ENCODE measurements at places on chromosomes 13 and 19. TPM values are rescaled to one million over a fixed set of nuclear protein-coding genes. Genes with fewer than 3 reads are reported as not detected.

Gene MCEMP1
- not detected for total RNA-seq

Gene BICRA
- total RNA-seq = 34.3 TPM

Gene ATP13A1
- 83.0 TPM for total RNA-seq

Gene RCBTB2
- 1.1 TPM for total RNA-seq

Gene GZMM
- 0.35 TPM for total RNA-seq

Gene SMIM24
- 1.2 TPM for total RNA-seq

Gene GGN
- total RNA-seq = 0.79 TPM

Gene LILRA1
- total RNA-seq = not detected

Gene ZNF763
- 0.84 TPM for total RNA-seq

Gene SHFL
- total RNA-seq = 6.2 TPM

Gene AZU1
- not detected for total RNA-seq

Gene KCNN4
- total RNA-seq = 3.0 TPM

Gene HRC
- total RNA-seq = not detected

Gene PSG5
- 1.7 TPM for total RNA-seq

Gene KIR3DL2
- not detected for total RNA-seq

Gene P2RY11
- total RNA-seq = 18.4 TPM

Gene SOX1
- 1.7 TPM for total RNA-seq

Gene ZNF253
- total RNA-seq = 7.1 TPM

Gene PRRG2
- 8.4 TPM for total RNA-seq

Gene NCAN
- total RNA-seq = not detected

Gene PLPP2
- total RNA-seq = 29.6 TPM

Gene HCST
- total RNA-seq = not detected

Gene SBK2
- not detected for total RNA-seq

Gene APOC4
- total RNA-seq = not detected

Gene MBD3L2
- not detected for total RNA-seq

Gene ZNF578
- total RNA-seq = not detected

Gene R3HDM4
- 57.7 TPM for total RNA-seq

Gene WDR88
- 0.37 TPM for total RNA-seq

Gene ZNF460
- 54.1 TPM for total RNA-seq

Gene LSR
- 172 TPM for total RNA-seq

Gene TMPRSS9
- total RNA-seq = 0.66 TPM

Gene ZNF540
- not detected for total RNA-seq

Gene CPB2
- 0.18 TPM for total RNA-seq

Gene CYP2B6
- 0.37 TPM for total RNA-seq

Gene CGB5
- total RNA-seq = 0.49 TPM

Gene SLC27A5
- total RNA-seq = 10.3 TPM

Gene IGSF23
- total RNA-seq = 6.8 TPM

Gene SGCG
- not detected for total RNA-seq

Gene CYSLTR2
- total RNA-seq = not detected

Gene TPTE2
- total RNA-seq = not detected

Gene SIGLECL1
- not detected for total RNA-seq

Gene TTC9B
- not detected for total RNA-seq

All from Caco-2 (cell line).